Right kidney (tissue), 9 donors: ENCODE measurements at places on chromosomes 2 and 18.

- DNase-seq, result no peak
These were observed 151.1 kb downstream of the MBP start for GRCh38 chr18:76981396-76981968.

DNA sequence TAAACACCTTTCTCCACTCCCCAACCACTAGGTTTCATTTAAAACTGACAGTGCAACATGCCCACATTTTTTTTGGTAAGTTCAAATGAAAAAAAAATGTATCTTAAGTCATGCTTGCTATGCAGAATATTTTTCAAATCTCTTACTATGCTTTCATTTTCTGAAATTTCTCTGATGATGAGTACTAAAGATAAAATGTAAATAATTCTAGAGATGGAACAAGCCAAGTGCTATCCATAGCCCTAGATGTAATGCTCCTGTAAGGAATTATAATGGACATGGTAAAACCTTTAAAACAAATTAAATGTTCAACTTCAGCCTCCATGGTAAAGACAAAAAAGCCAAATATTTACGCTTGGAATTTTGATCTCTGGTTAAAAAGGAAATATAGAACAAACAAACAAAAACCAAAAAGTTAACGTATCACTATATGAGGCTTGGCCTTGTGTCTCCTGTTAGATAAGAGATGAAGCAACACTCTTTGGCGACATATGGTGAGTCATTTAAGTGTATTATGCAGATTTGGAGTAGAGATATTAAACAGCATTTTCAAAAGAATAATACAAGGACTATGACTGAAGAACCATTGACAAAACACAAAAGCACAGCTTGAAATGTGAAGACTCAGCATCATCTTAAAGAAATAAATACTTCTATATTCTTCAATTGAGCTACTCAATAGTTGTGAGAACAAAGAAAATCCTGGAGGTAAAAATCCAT, 392.0 kb upstream of the LYPD1 start:
- DNase-seq, result no peak

- DNase-seq, result no peak
These were observed 336.7 kb downstream of the LPIN1 start for GRCh38 chr2:12083081-12083581.

DNA sequence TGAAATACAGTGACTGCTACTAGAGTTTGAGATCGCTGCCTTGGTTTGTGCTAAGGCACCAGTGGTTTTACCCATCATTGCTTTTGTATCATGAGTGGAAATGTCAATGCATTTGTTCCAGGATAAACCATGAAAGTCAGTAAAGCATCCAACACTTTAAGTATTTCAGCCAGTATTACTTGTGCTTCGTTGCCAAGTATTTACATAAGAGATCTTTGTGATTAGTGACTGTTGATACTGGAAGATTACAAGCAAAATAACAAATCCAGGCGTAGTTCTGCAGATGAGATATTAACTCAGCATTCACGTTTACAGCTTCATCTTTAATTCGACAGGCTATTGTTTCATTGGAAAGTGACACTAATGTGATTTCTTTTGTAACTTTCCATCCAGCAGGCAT, 90.3 kb upstream of the B3GNT7 start:
- no peak for DNase-seq

- no peak for DNase-seq
These were observed 12.6 kb downstream of the SLC20A1 start for GRCh38 chr2:112658301-112658700.

- DNase-seq, result no peak
These were observed 82.0 kb downstream of the PMS1 start for GRCh38 chr2:189866296-189866695.

- DNase-seq, result no peak
These were observed 761 bp upstream of the CHRND start for GRCh38 chr2:232525199-232525598.

DNA sequence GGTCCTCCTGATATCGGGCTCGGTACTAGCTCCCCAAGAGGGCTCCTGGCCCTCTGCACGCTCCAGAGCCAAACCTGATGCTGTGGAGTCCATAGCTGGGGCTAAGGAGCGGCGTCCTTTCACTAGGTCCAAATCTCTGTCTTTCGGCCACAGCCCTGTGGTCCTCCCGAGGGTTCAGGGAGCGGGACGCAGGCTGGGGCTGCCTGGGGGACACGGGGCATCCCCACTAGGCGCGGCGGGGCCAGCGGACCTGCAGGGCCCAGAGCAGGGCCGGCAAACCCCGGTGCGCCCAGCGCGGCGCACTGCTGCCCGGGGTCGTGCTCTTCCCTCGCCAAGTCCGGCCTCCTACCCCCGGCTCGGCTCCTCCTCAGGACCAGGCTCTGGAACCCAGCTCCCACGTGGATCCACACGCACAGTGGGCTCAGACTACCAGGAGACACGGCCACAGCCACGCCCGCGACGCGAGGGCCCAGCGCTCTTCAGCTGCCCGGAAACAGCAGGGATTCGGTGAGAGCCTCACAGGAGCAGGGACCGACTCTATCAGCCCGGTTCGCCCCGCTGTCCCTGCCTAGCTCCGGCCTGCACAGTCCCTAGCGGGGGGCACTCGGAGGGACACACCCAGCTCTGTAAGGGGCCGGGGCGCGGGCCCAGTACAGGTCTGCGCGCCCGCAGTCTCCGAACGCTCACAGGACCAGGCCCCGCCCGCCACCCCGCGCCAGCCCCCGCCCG, 593 bp downstream of the ZNF514 start:
- peak; percentile 83 for DNase-seq

DNA sequence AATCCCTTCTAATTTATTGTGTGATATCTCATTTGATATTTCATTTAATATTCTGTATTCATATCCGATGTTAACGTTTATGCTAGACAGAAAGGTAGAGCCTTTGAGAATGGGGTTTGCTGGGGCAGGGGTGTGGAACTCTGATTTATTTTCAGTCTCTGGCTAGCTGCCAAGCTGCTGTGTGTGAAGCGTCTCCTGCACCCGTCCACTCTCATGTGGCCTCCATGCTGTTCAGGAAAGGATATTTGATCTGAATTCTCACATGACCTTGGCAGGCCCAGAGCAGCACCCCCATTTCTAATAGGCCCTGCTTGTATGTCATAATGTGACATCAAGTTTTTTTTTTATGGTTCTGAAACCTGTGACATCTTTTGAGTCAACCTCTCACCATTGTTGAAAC, 1.6 kb downstream of the IL1R1 start:
- DNase-seq, result no peak

GRCh38 chr18:33275843-33276242, 164.7 kb downstream of the CCDC178 start:
- no peak for DNase-seq

DNA sequence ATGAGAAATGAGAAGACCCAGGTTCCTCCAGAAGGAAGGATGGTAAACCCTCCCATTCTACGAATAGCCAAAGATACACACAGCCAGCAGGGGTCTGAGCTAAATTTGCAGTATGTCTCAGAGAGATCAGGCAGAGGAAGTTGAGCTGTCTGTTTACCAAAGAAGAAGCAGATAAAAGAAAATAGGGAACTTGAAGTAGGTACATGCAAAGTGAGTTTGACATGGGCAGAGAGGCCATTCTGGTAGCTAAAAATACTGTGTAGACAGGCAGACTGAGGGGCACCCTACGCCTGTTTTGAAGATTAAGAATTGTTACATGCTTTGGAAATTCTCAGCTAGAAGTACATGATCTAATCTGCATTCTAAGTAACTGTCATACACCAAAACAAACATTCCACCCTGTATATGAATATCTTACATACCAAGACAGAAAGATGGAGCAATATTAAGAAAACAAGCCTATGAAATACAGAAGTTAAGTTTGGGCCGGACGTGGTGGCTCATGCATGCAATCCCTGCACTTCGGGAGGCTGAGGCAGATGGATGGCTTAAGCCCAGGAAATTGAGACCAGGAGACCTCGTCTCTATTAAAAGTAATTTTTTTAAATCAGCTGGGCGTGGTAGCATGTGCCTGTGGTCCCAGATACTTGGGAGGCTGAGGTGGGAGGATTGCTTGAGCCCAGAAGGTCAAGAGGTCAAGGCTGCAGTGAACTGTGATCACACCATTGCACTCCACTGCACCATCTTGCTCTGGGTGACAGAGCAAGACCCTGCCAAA, 157.9 kb downstream of the ANKRD44 start:
- DNase-seq, result no peak

DNA sequence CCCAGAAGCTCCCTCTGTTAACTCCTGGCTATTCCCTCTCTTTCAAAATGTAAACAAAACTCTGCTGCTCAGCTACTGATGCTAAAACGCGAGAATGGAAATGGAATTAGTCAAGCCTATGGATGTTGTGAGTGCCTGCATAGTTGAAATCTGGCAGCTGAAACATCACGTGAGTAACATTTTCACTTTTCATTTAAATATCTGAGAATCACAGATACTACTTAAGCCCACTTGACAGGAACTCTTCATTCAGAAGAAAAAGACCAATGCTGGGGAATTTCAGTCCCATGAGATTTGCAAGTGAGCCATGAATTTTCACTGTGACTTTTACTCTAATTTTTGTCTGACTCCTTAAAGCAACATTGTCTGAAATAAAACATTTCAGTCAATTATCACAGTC, 215.3 kb upstream of the SESTD1 start:
- no peak for DNase-seq

GRCh38 chr2:140641163-140641562, 1489.7 kb downstream of the LRP1B start:
- no peak for DNase-seq

GRCh38 chr2:237421542-237422116, 7.7 kb upstream of the COL6A3 start:
- peak; percentile 72 for DNase-seq

DNA sequence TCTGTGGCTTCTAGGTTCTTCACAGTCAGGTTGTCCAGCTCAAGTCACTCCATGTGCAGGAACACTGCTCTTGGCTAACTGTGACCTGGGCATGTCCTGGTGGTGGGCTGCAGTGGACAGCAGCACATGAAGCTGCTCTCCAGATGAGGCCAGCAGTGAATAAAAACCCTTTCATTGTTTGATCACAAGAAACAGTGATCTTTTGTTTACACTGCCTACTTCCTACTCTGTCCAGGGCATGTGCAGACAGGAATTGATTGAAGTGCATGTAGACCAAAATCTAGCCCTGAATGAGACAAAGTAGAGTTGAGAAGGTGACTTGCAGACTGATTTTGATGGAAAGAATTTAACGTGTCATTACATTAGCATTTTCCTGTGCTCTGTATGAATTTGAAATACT, 34.9 kb downstream of the BCL2L11 start:
- no peak for DNase-seq
